GF-D8 (cell line): ENCODE measurements at places on chromosomes 16 and 17.
A peak's percentile ranks its signal among the peaks of the same experiment; 100 is the strongest.

DNA sequence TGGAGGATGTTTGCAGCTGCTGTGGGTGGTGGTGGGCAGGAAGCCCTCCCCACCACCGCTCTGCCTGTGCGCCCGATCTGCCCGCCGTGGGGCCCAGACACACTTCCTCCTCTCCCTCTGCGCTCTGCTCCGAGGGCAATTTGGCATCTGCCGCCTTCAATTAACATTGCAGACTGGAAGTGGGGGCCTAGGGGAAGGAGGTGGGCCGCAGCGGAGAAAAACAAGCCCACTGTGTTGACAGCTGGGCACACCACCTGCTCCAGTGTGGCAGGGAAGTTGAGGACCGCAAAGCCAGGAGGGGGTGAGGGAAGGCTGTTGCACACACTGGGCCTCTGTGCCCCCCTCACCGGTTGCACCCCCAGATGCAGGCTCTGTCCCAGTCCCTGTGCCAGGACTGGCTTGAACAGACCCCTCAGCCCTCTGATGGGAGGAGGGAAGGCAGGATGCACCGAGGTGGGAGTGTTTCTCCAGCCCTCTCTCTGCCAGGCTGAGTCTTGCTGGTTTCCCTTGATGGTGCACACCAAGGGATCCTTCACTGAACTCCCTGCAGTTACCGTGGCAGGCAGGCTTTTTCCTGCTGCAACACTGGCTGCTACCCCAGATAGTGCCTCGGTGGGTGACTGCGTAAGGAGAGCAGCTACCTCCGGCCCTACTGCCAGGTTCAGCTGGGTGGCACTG, 72.8 kb upstream of the MED9 start:
- DNase-seq, result peak; percentile 47

GRCh38 chr17:77592106-77592865, 366.2 kb upstream of the TNRC6C start:
- DNase-seq, result no peak

- DNase-seq, result no peak
These were observed 2.4 kb downstream of the THRA start for GRCh38 chr17:40064971-40065768.

- DNase-seq, result no peak
These were observed 48.6 kb downstream of the PRKCA start for GRCh38 chr17:66351033-66351432.

GRCh38 chr17:40793832-40794231, 5.9 kb downstream of the KRT28 start:
- DNase-seq, result no peak

GRCh38 chr17:41528959-41529353, 848 bp upstream of the KRT19 start:
- no peak for DNase-seq

DNA sequence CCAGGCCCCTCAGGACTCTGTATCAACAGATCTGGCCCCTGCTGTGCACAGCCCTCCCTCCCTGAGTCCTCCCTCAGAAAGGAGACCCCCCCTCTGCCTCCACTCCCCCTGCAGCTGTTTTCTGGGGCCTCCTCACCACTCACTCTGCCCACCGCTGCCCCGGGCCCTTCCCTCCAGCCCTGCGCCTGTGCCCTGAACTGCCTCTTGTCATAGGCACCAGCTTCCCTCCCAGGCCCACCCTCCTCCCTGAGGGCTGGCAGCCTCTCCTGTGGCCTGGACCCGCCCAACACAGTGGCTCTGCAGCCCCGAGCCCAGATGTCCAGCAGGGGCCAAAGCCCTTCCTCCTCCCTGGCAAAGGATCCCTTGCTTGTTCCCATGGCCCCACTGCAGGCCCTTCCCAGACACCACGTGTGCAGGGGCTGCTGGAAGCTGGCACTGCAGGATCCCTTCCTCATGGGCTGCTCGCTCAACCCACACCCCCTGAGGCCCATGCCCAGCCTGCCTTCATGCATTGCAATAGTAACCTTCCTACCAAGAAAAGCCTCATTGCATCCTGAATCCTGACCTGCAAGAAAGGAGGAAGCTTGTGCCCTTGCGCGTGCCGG, 25.8 kb downstream of the GNPTG start:
- DNase-seq, result peak; percentile 4

DNA sequence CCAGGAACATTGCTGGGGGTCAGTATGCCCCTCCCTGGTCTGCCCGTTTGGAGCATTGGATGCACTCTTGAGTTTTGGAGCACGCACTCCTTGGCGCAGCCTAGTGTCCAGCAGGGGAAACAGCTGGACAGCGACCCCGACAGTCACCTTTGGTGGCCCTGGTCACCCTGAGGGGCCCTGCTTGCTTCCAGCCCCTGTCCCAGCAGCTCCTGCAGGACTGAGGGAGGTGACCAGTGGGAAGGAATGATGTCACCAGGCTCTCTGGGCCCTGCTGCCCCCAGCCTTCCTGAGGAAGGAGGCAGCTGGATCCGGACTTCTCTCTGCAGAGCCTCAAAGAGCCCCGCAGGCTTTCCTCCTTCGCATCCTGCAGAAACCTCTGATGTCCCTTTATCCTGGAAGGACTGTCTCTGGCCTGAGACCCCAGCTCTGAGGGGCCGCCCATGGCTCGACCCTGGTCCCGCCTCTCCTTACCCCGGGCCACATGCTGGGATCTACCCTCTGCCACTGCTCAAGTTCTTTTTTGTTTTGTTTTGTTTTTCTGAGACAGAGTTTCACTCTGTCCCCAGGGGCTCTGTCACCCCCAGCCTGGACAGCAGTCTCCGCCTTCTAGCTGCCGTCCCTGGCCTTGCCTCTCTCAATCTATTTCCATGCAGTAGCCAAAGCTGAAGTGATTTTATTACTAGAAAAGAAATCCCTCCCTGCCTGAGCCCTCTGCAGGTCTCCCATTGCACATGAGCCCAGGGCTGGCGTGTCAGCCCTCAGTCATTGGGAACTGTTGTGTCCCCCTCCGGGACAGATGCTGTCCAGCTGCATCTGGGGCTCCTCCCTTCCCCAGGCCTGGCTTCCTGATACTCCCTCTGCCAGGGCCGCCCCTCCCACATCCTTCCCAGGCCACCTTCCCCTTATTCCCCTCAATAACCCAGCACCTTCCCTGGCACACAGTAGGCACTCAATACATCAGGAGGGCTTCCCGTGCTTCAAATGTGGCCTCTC, 11.6 kb downstream of the ZSCAN10 start:
- DNase-seq, result no peak

GRCh38 chr16:52280086-52280485, 266.9 kb downstream of the TOX3 start:
- DNase-seq, result no peak

DNA sequence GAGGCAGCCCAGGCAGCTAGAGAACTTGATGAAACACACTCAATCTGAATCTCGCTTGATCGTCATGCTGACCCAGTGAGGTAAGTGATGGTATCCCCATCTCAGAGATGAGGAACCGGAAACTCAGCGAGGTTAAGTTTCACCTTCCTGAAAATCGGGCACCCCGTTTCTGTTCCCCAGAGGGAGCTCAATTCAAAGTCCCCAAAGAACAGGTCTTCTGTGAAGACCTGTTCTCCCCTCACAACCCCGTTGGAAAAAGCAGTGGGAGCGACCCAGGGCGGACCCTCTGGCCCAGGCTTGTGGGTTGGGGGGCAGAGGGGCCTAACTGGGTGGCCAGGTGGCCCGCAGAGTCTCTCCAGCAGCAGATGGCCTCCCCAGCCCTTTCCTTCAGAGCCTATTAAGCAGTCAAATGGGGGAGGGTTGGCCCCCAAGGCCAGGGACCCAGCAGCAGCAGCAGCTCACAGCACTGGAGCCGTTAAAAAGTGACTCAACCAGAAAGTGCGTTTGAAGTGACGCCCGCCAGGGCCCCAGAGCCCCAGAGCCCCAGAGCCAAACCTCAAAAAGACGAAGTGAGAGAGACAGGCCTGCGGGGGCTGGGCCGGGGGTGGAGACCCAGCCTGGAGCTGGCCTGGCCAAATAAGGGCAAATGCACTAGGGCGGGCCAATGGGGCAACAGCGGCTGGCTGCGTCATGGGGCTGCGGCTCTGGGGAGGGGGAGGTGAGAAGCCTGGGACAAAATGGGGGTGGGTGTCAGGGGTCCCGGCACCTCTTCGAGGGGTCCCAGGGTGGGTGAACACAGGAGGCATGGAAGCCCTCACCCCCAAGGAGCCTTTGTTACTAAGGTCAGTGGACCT, 9.2 kb upstream of the TSPOAP1 start:
- DNase-seq, result peak; percentile 88

- DNase-seq, result no peak
These were observed 13.3 kb downstream of the IRX5 start for GRCh38 chr16:54944002-54944401.

DNA sequence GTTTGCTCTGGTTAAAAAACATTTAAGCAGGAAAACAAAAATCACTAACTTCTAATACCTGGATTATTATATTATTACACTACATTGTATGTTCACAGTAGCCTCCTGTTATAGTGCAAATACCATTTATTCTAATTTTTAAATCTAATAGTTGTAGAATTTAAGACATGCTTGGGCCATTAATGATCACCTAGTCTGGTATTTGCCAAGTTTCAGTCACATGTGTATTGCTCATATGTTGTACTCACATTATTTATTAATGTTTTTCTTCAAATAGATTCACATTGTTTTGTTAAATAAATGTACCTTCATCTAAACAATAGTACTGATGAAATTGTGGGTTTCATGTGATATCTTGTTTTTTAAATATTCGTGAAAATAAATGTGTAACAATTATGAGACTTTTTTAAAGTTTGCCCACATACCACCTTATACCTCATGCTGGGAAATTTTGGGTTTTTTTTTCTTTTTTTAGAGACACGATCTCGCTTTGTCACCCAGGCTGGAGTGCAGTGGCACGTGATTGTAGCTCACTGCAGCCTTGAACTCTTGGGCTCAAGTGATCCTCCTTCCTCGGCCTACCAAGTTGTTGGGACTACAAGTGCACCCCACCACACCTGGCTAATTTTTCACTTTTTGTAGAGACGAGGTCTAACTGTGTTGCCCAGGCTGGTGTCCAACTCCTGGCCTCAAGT, 5.9 kb downstream of the ZNF771 start:
- DNase-seq, result no peak

DNA sequence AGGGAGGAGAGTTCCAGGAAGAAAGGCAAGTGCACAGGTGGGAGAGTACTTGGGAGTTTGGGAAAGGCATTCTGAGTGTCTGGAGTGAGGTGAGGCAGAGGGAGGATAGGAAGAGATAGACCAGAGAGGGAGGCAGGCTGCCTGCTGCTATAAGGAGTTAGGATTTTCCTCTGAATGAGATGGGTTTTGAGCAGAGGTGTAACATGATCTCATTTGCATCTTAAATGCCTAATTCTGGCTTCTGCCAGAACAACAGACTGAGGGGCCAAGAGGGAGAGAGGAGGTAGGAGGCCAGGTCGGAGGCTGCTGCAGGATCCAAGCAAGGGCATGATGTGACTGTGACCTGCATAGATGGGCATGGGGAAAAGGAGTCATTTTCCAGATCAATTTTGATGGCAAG, 31.5 kb upstream of the IRX6 start:
- DNase-seq, result no peak

- no peak for DNase-seq
These were observed 25.6 kb downstream of the PMP22 start for GRCh38 chr17:15239491-15239890.

DNA sequence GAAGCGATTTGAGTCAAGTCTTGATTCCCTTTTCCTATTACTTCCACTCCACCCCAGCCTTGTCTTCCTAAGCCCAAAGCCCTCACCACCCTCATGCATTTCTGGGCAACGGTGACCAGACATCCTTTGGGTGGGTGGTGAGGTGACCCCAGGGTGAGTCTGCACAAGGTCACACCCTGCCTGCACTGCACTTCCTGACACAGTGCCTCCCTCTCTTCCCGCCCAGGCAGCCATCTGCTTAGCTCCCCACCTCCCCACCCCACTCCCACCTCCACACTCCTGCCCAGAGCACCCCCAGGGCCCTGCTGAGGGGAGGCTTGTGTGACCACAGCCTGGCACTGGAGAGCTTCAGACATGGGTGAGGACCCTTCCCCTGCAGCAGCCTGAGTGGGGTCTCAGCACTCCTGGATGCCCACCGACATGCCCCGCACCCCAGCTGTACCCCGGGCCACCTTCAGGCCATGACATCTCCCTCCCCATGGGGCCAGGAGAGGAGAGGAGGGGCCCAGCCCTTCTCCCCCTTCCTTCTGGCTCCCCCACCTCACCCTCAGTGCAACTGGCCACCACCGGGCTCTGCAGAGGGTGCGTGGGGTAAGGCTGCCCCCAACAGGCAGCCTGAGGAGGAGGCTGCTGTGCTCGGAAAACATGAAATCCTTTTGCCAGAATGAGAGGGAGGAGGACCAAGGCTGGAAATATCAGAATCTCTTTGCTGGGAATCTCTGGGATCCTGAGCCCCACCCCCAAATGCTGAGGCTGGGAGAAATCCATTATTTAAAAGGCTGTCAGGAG, 68.6 kb downstream of the CCT6B start:
- DNase-seq, result no peak

GRCh38 chr17:29664743-29665480, 42.2 kb upstream of the CORO6 start:
- DNase-seq, result no peak

DNA sequence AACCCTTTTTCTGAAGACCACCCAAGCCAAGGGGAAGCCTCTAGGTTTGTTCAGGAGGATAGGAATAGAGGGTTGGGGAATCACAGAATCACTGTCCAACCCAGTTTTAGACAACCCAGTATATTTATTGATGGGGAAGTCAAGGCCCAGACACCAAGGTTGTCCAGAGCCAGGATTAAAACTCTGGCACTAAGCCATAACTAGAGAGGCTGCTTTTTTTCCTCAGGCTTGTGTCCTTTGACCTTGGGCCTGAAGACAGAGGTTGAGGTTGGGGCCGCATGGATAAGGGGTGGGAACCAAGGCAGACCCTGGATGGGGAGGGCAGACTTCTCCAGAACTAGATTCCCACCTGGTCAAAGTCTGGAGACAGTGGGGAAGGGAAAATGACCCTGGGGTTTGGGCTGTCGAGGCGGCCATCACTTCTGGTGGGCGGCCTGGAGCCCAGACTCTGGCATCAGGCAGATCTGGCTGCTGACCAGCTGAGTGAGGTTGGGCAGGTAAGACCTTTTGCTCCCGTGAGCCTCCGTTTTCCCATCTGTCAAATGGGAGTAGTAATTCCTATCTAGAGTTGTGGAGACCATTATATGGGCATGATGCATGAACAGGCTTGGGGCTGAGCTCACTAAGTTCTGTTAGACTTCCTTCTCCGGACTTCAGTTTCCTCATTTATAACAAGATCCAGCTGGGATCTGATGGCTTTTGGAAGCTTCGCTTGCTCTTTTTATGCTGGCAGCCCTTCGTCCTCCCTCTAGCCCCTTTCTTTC, 17.9 kb downstream of the IGFBP4 start:
- no peak for DNase-seq

DNA sequence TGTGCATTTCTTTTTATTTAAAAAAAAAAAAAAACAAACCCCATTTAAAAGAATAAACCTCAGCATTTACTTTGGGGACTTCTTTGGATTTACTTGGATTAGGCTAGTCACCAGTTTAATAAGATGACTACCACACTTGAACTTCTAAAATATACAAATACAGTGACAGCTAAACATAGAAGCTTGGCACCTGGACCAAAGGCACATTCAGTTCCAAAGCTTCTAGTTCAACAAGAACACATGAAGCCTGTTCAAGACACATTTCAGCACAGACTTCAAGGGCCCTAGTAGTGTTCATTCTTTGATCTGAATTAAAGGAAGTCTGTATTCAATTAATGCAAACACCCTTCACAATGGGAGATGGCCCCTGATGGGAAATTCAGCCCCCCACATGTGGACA, 11.6 kb upstream of the ROGDI start:
- no peak for DNase-seq
